ENCODE measurements at places on chromosomes 1 and 21. TPM values are rescaled to one million over a fixed set of nuclear protein-coding genes. Genes with fewer than 3 reads are reported as not detected.

The CD84 gene
- total RNA-seq: not detected

The MSH4 gene
- 0.33 TPM for total RNA-seq

The CR1L gene
- not detected for total RNA-seq

The RSPO1 gene
- total RNA-seq: 0.15 TPM

The OR2W3 gene
- total RNA-seq: not detected

The KRTAP21-2 gene
- total RNA-seq: not detected

The AGPAT3 gene
- total RNA-seq: 61.7 TPM

The P3H1 gene
- 141 TPM for total RNA-seq

The STYXL2 gene
- total RNA-seq: not detected

The RYR2 gene
- not detected for total RNA-seq

The DOP1B gene
- total RNA-seq: 11.7 TPM

The RHCE gene
- 0.15 TPM for total RNA-seq

The UBL4B gene
- total RNA-seq: not detected

The C8B gene
- not detected for total RNA-seq

The KCNT2 gene
- total RNA-seq: 2.5 TPM

The CCDC190 gene
- total RNA-seq: not detected

The MGST3 gene
- 254 TPM for total RNA-seq

The CFAP107 gene
- under 0.01 TPM for total RNA-seq

The LRRC8B gene
- 0.66 TPM for total RNA-seq

The FCRL6 gene
- total RNA-seq: not detected

The RGS8 gene
- under 0.01 TPM for total RNA-seq

The HSF2BP gene
- total RNA-seq: 1.6 TPM

The SLAMF9 gene
- total RNA-seq: not detected

The C1orf21 gene
- 50.9 TPM for total RNA-seq
